ENCODE measurements at places on chromosomes 7 and 10.
A peak's percentile ranks its signal among the peaks of the same experiment; 100 is the strongest.

GRCh38 chr7:94296881-94297280 lies 97.8 kb upstream of the COL1A2 start:
- ATAC-seq: no peak

DNA sequence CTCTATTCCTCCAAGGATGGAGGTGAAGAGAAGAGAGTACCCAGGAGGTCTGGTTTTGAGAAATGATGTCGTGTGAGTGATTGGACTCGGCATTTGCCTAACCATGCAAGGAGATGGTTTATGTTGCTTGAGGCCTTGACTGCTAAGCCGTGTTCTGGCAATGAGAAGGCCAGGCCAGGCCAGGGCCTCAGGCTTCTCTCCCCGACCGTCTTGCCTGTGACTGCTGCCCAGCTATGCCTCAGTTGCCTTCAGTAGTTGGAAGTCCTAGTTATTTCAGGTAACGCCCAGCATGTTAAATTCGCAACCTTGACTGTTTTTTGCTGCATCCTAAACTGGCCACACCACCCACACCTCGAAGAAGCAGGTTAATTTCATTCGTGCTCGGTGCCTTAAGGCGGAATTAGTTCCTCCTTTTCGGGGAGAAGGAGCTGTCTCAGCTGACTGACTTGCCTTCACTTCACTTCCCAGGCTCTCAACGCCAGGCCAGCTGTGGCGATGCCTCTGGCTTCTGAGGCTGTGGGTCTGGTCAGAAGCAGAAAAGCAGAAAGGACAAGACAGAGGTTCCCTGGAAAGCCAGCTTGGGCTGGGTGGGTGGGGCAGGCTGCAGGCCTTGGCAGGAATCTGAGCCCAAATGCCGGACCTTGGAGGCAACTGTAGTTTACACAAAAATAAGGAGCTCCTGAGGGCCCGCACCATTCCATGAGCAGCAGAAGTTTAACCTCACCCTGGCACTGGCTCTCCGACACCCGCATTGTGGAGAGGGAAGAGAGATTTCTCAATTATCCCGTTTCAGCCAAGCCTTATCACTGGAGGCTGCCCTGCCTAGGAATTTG lies 61.9 kb upstream of the SAMD8 start:
- ATAC-seq: no peak

DNA sequence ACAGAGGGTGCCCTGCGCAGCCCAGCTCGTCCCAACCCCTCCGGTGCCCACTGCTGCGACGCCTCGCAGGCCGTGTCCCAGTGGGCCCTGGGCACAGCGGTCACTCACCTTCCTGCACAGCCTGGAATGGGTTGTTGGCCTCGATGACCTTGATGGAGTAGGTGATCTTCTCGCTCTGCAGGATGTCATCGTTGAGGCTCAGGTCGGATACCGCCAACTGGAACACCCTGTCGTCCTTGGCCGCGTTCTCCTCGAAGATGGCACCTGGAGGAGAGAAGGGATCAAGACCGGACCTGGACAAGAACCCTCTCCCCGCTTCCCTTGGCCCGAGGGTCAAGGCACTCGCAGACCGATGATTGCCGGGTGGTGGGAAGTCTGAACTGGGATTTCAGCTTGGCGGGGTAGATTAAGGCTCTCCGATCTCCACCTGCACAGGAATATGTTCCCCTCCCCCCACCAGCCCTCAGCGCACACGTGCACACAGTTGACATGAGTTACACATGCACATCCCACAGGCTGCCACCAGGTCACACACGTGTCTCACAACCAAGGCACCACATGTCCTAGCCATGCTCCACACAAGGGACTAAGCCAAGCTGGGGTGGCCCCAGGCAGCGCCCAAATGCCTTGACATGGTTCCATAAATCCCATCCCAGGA lies 2.6 kb downstream of the GRID1 start:
- ATAC-seq: no peak

DNA sequence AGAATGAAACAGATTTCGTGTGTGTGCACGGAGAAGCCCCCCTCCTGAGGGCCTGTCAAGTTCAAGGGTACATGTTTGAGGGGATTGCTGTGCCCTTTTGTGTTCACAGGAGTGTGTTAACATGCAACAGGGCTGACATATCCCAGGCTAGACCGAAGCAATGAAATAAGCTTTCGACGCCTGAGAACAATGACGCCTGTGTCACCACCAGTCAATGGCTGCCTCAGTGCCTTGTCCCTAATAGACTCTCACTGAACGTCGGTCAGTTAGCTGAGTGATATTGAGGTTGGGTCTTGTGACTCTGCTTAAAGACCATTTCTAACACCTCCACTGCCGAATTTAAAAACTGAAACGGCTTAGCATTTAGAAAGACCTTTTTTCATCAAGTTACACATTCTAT lies 175.2 kb upstream of the TCF7L2 start:
- no peak for ATAC-seq

DNA sequence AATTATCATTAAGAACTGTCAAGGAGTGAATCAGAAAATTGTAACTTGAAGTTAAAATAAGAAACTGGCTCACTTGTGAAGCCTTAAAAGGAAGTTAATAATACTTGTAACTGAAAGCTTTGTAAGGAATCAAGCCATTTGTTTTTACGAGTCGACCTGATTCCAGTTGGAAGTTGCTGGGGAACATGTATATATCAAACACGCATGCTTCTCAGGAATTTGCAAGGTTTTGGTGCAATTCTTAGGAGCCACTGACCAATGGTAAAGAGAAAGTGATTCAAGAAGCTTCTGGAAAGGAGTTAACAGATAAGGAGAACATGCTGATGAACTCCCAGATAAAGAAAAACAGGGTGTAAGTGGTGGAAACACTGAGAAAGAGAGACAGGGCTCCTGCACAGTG lies 56.4 kb downstream of the ETV1 start:
- ATAC-seq: no peak

DNA sequence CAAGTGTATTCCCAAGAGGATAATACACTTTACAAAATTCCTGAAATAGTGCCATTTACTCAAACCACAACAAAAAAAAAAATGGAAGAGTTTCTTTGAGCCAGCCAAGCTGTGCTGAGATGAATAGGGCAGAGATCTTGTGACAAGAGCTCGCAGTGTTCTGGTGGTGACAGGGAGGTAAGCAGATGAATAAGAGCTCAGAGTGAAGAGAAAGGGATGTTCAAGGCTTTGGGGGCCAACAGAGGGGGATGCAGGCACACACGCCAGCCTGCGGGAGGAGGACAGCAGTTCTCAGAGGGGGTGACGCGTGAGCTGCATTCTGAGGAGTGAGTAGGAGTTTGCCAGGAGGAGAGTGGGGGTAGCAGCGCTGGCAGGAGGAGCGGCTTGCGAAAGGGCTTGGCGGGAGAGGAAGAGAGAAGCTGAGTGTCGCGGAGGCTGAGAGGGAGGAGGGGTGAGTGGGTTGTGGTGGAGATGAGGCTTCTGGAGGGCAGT lies 194.4 kb upstream of the IMMP2L start:
- peak; percentile 96 for ATAC-seq

DNA sequence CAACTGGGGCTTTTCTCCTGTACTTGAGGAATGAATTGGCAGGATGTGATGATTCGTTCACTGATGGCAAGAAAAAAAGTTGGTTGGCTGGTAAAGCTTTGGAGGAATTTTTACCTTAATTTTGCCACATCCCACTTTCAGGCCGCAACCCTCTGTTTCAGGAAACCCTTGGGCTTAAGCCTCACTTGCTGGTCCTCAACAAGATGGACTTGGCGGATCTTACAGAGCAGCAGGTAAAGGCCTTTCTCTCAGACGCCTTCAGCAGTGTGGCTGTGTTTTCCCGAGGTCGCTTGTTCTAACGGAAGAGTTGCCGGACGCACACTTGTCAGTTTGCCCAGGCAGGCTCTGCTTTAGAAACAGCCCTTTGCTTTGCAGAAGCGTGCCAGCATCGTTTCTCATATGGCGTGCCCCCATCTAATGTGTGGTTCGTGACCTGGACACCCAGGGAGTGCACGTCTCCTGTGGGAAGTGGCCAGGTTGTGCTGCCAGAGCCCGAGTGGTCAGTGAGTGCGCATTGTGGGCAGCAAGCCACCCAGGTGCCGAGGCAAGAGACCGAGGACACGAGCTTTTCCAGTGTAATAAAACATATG lies 2.2 kb downstream of the MTG1 start:
- no peak for ATAC-seq

DNA sequence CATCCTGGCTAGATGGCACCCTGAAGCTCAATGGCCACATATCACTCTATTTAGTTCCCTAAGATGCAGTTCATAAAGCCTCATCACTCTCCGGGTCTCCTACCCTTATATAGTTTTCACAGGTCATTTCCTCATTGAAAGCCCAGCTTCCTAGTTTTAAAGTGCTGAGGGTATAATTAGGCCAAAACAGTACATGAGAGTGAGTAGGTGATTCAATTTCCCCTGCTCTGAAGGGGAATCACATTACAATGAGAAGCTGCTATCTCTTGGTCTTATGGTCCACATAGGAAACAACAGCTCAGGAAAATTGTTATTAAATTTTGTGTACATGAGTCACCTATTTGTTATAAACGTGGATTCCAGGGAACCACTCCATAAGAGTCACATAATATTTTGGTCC lies 162.0 kb downstream of the SEMA3E start:
- no peak for ATAC-seq

GRCh38 chr10:10499839-10500238 lies 517.8 kb upstream of the CELF2 start:
- ATAC-seq: no peak

DNA sequence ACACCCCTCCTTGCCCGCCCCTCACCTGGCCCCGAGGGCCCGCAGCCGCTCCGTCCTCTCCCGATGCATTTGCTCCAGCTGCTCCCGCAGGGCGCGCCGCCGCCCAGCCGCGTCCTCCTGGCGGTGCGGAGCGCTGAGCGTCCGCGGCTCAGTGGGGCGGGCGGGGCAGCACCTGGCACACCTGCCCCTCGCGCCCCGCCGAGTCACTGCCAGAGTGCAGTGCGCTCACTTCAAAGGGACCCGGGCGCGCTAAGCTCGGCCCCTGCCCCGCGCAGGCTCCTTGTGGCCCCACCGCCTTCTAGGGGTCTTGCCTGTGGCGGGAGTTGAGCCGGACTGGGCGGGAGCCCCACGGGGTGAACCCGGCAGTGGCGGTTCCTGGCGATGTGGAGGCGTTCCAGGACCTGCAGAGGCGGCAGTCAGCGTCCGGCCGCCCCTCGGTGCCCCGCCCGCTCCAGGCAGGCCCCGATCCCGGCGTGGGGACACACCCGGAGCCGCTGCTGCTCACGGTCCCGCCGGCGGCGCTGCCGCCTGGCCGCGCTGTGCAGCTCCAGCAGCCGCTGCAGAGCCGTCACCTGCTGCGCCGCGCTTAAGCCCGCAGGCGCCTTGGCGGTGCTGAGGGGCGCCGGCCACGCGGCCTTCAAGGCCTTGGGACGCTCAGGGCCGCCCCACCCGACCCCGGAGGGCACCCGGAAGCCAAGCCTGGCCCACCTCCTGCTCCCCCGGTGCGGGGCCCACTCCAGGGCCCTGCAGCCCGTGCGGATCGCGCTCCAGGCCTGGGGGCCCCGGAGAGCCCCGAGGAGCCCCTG lies 6.7 kb downstream of the ATP6V1F start:
- ATAC-seq: peak; percentile 88

- ATAC-seq: no peak
Measured at GRCh38 chr10:48511875-48512231, 93.0 kb downstream of the ARHGAP22 start.

- ATAC-seq: no peak
Measured at GRCh38 chr7:134643131-134643530, 3.5 kb upstream of the BPGM start.

DNA sequence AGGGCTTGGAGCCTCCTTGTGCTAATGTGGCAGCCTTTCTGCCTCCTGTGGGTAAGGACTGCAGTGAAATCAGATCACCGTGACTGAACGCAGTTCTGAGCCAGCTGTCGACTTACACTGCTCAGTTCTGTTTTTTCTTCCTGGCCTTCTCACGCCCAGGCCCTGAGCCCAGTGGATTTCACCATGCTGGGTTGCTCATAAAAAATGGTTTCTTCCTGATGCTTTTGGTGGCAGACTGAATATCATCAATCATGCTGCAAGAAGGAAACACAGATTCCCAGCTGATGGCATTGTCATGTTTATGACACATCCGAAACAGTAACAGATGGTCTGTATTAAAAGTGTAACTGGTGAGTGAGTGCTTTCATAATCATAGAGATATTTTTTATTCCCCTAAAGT lies 389.6 kb downstream of the GALNT17 start:
- ATAC-seq: peak; percentile 64

DNA sequence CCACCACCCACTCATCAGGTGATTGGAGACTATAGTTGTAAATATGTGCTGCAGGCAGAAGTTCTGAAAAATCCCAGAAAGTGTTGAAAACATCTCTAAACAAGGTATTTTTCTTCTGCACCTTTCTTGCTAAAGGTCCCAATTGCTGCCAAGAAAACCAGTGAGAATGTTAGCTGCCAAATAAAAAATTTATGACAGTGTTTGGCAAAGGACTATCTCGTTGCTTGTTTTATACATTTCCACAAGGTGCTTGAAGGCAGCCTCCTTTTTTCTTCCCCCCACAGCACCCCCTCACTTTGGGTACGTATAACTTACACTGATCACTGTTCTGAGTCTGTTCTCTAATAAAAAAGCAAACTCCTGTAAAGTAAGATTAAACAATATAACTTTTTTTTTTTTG lies 158.6 kb upstream of the TCF7L2 start:
- ATAC-seq: no peak
